ENCODE measurements at places on chromosomes 6 and 20. TPM values are rescaled to one million over a fixed set of nuclear protein-coding genes. Genes with fewer than 3 reads are reported as not detected.

DNA sequence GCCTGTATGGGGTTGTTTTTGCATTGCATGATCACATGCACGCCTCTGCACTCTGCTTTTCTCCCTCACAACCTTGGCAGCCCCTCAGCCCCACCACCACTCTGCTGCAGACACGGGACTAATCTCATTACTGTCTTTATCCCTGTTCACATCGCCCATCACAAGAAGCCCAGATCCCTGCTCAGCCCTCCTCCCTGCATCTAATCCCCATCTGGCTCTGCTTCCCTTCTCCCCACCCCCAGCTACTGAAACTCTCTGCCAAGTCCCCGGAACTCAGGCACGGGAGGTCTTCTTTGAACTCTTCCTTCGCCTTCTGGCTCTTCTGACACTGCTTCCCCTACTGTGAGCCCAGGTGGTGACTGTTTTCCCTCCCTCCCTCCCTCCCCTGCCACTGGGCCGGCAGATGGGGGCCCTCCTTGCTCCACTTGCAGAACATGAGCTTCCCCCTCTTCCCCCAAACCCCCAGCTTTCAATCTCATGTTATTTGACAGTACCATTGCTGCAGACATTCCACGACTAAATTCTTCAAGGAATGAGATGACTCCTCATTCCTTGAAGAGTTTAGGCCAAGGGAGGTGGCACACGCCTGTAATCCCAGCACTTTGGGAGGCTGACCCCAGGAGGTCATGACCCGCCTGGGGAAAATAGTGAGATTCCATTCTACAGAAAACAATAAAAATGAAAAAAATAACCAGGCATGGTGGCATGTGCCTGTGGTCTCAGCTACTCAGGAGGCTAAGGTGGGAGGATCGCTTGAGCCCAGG is 21.9 kb upstream of the TULP1 start:
- no peak for DNase-seq

GGTLC1 gene
- not detected for total RNA-seq

DNA sequence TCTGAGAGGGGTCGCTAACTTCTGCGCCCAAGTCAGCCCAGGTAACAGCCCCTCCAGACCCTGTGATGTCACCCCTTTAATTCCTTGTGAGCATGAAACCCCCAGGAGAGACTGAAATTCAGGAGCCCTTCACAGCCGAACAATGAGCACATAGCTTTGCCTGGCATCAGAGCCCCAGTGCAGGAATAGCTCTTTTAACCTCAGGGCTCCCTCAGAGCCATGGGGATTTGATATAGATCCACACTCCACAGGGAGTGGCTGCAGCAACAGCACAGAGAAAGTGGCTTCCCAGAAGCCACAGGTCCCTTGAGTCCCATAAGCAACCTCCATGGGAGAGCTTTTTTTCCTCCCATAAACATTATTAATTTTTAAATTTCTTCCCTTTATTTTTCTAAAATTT is 150.0 kb upstream of the MARCKS start:
- DNase-seq, result no peak

GRCh38 chr6:80477591-80477990 is 371.1 kb downstream of the BCKDHB start:
- DNase-seq, result no peak

DNA sequence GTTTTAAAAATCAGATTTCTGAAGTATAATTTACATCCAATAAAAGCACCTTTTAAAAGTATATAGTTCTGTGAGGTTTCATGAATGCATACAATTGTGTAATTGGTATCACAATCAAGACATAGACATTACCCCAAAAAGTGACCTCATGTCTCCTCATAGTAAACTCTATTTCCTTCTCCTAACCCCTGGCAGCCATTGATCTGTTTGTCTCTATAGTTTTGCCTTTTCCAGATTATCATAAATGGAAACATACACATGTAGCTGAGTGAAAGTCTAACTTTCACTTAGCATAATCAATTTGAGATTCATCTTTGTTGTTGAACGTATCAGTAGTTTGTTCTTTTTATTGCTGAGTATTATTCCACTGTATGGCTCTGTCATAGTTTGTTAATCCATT is 57.6 kb downstream of the SUN5 start:
- DNase-seq, result no peak

- peak; percentile 99 for DNase-seq
Measured at GRCh38 chr6:33317669-33318425, at the start of gene ZBTB22. Gene ZBTB22, minus strand, starts transcription at chr6:33317744. Its CDS starts 828 bp downstream, at chr6:33316916.

EGFL8 gene
- total RNA-seq, result 13.3 TPM

GRCh38 chr20:37299718-37300528 is 10.5 kb downstream of the MANBAL start:
- DNase-seq, result no peak

DNA sequence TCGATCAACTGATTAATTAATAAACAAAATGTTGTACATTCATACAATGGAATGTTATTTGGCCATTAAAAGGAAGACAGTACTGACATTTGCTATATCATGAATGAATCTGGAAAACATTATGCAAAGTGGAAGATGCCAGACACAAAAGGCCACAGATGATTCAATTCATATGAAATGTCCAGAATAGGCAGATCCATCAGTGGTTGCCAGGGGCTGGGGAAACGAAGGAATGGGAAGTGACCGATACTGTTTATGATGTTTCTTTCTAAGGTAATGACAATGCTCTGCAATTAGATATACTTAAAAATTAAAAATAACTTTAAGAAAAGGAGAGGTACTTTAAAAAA is 37.2 kb downstream of the ELOVL5 start:
- no peak for DNase-seq

DNA sequence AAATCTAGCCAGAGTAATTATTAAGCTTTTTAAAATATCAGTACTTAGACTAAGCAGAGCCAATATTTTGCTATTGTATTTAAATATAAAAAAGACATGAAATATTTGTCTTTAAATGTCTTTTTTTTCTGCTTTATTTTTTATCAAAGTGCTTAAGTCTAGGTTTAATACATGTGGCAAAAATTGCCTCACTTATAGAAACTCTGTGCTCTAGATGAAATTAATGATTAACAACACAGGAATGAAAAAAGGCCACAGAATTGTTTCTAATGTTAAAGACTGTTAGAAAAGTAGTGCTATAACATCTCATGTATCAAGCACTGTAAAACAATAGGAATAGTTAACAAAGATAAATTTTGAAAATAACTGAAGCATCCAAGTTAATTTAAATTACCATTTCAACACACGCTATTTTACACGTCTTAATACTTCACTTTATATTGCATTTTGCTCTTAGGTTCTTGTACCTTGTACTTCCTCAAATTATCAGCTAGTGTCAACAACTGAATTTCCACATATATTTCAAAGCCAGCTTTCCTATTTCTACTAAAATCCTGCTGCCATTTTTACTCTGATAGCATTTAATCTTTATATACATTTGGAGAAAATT is 1515.1 kb downstream of the HACE1 start:
- no peak for DNase-seq

MOG gene
- total RNA-seq, result not detected

- DNase-seq, result no peak
Measured at GRCh38 chr6:34855463-34855862, 32.4 kb downstream of the TAF11 start.

DNA sequence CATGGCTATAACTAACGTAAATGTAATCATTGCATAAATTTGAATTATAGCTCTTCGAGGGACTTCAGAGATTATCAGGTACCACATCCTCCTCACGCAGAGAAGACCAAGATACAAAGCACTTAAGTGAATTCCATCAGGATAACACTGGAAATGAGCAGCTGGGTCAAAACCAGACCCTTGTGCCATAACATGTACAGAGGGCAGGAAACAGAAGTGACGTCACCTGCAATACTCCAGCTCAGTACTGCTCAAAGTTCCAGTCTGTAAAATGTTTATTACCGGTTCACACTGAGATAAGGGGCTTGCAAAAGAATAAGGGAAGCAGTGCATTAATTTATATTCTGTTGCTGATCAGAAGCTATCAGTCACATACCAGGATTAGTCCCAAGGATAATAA is 45.8 kb downstream of the RGS17 start:
- DNase-seq, result no peak

- DNase-seq, result no peak
Measured at GRCh38 chr20:10965936-10966470, 292.2 kb upstream of the JAG1 start.

DNA sequence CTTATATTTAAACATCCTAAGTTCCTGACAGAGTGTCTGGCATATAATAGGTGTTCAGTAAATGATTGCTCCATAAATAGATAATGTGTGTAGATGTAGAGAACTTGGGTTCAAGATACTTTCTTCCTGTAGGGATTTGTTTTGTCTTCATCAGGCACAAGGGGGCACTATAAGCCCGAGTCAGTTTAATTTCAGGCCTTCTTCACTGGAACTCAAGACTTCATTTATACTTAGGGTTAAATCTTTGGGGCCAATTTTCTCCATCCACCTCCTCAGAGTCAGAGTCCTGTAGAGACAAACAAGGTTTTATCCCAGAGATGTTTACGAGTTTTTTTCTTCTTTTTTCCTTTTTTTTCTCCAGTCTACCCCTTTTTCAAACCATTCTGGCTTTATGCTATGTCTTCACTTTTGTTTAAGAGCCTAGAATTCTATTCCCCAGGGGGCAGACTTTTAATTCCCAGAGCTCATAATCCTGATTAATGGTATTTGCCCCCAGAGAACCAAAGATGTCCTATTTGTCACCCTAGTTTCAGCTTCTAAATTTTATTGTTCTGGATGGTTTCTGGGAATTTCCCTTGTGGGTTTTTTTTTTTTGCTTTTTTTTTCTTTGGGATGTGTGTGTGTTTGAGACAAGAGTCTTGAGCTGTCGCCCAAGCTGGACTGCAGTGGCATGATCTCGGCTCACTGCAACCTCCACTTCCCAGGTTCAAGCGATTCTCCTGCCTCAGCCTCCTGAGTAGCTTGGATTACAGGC is 88.4 kb downstream of the HFE start:
- no peak for DNase-seq

DNA sequence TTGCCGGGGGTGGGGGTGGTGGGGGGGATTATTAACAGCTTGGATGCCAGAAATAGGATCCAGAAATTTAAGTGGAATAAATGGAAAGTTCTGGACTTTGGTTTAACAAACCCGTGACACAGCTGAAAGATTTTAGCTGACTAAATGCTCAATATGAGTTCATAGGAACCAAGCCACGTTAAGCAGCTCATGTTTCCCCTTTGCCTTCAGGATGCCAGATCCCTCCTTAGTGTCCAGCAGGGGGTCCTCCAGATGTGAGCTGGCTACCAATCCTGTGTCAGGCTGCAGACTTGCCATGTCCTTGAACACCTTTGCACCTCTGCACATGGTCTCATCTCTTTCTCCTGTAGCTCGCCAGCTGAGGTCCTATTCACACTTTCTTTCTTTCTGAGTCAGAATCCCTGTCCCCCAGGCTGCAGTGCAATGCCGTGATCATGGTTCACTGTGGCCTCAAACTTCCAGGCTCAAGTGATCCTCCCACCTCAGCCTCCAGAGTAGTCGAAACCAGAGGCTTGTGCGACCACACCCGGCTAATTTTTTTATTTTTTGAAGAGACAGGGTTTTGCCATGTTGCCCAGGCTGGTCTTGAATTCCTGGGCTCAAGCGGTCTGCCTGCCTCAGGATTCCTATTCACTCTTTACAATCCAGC is 133.3 kb upstream of the ARMC2 start:
- DNase-seq, result no peak

DNA sequence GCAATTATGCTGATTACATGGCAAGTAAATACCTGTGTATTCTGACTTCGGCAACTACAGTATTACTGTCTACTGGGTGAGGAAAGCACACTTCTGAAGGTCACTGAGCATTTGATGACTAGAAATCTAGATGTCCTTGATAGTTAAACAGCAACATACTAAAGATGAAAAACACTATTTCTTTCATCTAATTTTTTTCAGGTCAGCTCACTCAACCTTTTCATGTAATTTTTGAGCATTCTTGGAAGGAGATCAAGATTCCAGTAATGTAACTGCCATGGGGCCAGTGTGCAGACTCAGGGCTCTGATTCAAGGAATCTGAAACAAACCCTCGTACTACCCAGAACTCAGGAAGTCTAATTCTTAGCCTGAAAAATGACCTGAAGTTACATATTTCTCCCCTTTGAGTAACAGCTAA is 222.6 kb upstream of the TAB2 start:
- DNase-seq, result no peak

GRCh38 chr6:92363111-92363510 is 1056.2 kb downstream of the EPHA7 start:
- DNase-seq, result no peak

ZNF334 gene
- total RNA-seq, result 5.4 TPM

TPBG gene
- 23.8 TPM for total RNA-seq

NMBR gene
- not detected for total RNA-seq

SOX4 gene
- total RNA-seq, result 11.5 TPM

PBOV1 gene
- not detected for total RNA-seq

TXLNB gene
- 0.49 TPM for total RNA-seq

- DNase-seq, result no peak
Measured at GRCh38 chr20:3077618-3078134, 6.3 kb downstream of the OXT start.

DNA sequence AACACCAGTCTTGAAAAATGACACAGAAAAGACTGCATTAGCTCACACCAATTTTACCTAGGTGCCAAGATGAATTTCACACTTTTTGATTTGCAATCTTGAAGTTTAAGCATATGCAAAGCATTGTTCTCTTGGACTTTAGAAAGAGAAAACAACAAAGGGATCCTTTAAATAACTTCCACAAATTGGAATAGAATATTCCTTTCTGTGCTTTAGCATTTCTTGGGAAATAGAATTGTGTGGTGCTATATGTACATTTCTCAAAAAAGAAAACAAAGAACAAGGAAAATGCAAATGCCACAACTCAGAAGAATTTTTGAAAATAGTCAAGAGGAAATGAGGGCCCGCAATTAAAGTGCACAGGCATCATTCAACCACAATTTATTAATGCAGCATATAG is 17.0 kb downstream of the HTR1B start:
- no peak for DNase-seq

DNA sequence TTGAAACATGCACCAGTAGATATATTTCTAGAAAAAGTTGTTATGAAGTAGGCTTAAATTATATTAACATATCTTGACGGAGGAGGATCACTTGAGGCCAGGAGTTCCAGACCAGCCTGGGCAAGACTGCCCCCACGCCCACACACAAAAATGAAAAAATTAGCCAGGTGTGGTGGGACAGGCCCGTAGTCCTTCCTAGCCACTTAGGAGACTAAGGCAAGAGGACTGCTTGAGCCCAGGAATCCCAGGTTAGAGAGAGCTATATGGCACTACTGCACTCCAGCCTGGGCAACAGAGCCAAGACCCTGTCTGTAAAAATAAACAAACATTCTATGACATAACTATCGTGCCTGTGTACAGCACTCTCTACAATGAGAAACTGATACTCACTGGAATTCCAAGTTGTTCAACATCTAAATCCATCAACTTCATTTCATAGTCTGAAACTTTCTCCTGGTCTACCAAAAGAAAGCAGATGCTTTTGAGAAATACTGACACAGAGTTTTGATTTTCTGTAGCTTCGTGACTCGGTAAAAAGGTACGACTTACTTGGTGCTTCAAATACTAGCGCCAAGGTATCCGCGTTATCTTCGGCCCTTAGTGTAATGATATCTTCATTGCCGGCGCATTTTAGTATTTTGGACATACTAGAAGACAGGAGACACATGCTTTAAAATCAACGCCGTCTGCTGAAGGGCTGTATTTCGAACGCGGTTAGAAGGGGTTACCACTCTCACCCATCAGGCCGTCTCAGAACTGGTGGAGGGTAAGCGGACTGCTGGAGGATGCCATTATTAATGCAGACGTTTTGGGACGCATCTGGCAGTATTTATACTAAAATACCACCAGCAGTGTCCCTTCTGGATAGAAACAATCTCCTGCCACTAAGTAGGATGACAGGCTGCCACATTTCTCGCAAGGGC is 1.3 kb downstream of the PCNA start:
- DNase-seq, result no peak

NNAT gene
- total RNA-seq, result 8.3 TPM
